NAMALWA (cell line): ENCODE measurements at places on chromosomes 16 and 17.

DNA sequence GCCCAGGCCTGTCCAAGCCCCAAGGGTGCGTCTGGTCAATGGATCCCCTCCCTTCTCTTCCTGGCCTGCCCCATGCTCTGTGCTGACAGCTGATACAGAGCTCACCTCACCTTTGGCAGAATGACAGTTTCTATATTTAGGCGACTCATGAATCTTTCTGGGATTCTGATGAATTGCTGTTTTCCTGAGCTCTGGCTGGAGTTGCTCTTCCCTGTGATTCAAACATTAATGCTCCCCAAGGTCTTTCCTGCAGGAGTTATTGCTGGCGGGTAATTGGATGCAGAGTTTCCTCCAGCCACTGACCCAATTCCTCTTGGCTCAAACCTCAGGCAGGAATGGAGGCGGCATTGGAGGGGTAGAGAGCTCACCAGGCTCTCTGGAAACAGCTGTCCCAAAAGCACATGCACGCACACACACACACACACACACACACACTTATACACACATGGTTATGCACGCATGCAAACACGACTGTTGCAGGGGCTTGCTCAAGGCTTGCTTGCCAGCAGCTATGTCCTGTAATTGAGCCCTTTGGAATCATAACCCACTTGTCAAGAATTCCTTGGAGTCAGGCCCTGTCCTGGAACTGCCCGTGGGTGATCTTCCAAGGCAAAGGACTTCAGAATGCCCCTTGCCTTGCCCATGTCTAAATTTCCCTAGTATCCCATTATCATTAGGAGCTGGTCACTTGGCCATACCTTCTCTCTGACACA, 128.8 kb downstream of the ASIC2 start:
- DNase-seq, result no peak

DNA sequence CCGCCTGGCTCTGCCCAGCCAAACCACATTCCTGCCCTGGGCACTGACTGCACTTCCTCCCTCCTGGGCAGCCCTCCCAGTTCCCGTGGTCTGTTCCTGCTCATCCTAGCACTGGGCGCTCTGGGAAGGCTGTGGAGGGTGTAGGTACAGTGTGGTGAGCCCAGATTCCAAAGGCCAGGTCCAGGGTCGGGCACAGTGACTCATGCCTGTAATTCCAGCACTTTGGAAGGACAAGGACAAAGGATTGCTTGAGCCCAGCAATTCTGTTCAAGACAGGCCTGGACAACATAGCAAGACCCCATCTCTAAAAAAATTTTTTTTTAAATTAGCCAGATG, 30.6 kb downstream of the C16orf74 start:
- DNase-seq, result no peak

DNA sequence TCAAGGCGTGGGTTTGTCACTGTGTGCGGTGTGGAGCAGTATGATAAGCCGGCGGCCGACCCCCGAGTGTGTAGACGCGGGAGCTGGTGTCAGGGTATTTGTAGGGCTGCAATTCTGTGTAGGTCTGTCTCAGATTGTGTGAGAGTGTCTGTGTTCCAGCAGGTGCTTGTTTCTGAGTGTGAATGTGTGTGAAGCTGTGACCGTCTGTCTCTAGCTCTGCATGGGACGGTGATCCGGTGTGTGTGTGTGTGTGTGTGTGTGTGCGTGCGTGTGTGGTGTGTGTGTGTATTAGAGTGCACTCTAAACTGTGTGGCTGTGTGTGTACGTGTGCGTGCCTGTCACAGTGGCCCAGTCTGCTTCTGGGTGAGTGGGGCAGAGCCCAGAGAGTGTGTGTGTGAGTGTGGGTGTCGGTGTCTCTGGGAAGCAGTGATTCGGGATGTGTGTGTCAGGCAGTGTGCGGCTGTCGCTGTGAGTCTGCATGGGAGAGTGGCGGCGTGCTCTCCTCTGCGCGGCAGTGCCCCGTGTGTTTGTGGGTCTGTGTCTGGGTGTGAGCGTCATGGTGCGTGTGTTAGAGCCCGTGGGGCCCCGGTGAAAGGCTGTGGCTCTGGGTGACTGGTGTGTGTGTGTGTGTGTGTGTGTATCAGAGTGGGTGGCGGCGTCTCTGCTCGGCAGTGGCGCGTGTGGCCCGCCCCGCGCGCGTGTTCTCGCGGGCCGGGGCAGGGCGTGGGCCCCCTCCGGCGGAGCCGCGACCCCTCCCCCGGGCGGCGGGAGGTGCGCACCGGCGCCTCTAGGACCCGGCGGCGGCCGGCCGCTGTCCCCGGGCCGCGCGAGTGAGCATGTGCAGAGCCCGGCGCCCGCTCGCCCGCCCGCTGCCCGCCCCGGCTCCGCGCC, at the start of gene WSCD1:
Gene WSCD1 (plus strand): TSS at position 841 of the 891 bp plus-strand sequence. CDS start 10,280 bp downstream, outside the sequence.
- DNase-seq, result no peak

DNA sequence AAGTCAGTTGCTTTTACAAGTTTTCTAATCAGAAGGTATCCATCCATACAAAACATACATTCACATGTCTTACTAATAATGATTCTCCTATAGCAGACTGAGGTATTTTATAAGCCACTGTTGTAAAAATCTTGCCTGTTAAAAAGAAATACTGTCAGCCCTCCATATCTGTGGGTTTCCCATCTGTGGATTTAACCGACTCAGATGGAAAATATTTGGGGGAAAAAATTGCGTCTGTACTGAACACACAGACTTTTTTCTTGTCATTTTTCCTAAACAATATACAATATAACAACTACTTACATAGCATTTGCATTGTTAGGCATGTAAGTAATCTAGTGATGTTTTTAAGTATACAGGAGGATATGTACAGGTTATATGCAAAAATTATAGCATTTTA, 90.4 kb downstream of the PARN start:
- no peak for DNase-seq

- DNase-seq, result no peak
These were observed 27.9 kb downstream of the OMG start for GRCh38 chr17:31269036-31269577.

DNA sequence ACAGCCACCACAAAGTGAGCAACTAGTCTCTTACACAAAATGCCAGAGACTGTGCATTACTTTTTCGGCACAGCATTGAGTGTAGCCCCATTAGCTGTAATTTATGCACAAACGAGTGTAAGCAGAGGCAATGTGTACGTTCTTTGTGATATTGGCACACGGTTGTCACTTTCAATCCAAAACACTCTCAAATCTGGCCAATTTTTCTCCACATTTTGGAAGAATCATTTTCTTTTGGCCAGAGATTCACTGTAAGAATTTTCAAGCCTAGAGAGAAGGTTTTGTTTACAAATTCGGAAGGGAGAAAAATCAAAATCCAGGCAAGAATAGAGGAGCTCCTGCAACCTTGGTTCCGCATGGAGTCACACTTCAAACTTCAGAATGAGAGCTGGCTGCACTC, 15.4 kb upstream of the KIF2B start:
- no peak for DNase-seq

DNA sequence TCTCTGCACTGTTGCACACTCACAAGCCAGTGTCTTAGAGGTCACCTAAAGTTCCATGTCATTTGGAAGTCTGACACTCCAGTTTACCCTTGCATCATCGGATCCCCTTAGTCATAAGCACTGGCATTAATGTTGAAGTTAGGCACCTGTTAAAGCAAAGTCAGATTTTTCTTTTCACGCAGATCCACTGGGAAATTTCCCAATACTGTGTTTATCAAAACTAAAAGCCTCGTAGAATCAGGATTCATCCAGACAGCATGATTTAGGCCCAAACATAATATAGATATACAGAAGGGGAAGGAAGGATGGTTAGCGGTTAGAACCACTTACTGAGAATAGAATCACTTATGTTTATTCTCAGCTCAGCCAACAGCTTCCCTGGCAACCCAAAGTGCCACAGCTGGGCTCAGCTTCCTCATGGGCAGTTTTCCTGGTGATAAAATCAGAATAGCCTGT, 30.1 kb upstream of the HAPSTR1 start:
- DNase-seq, result peak; percentile 84

- no peak for DNase-seq
These were observed 773 bp upstream of the NETO2 start for GRCh38 chr16:47144559-47144877.

DNA sequence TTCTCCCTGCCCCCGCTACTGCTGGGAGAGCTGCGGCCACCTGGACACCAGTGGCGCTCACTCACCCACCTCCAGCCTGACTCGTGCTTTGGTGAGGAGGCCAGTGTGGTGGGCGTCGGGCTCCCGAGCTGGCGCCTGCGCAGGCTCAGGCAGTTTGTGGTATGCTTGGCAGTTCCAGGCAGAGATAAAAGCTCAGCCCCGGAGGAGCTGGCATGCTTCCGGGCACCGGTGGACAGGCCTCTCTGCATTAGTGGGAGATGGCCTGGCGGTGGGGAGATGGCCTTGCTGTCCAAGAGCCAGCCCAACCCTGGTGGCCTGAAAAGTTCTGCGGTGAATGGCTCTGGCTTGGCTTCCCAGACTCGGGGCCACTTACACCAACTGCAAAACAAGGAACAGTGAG, 4.1 kb downstream of the ADGRG1 start:
- no peak for DNase-seq

GRCh38 chr17:50209472-50210239, 8.2 kb upstream of the COL1A1 start:
- no peak for DNase-seq

- no peak for DNase-seq
These were observed 84.1 kb downstream of the MYH11 start for GRCh38 chr16:15772579-15773293.

GRCh38 chr17:17107891-17108431, 65.7 kb downstream of the MPRIP start:
- no peak for DNase-seq

DNA sequence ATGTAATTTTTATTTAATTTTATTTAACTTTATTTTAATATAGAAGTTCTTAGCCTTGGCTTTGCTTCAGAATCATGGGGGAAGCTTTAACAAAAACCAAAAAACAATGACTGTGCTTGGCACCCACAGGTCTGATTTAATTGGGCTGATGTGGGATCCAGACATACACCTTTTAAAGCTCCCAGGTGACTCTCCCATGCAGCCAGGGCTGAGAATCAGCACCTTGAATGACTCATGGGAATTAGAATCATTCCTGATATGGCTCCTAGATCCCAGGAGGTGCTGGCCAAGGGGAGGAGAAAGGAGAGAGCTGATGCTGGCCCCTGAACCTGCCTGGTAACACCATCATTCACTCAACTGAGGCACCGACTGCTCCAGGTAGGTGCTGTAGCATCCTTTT, 240.7 kb downstream of the PARN start:
- no peak for DNase-seq

DNA sequence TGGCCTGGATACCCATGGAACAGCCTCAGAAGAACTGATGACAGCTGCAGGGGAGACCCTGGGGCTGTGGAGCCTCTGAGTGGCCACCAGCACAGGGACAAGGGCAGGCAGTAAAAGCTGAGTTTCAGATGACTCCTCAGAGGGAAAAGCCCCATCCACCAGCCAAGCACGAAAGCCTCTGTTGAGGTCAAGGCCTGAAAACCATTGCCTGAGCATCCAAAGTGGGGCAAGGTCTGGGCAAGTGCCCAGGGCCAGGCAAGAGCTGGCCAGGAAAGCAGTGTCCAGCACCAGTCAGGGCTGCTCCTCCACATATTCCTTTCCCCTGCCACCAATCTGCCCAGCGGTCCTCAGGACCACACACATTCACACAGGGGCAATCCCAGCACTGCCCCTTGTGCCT, 16.4 kb downstream of the ATP6V0D1 start:
- DNase-seq, result no peak

- no peak for DNase-seq
These were observed 11.0 kb downstream of the FTO start for GRCh38 chr16:53715023-53715384.

GRCh38 chr16:69240331-69240730, 53.4 kb downstream of the SNTB2 start:
- no peak for DNase-seq

DNA sequence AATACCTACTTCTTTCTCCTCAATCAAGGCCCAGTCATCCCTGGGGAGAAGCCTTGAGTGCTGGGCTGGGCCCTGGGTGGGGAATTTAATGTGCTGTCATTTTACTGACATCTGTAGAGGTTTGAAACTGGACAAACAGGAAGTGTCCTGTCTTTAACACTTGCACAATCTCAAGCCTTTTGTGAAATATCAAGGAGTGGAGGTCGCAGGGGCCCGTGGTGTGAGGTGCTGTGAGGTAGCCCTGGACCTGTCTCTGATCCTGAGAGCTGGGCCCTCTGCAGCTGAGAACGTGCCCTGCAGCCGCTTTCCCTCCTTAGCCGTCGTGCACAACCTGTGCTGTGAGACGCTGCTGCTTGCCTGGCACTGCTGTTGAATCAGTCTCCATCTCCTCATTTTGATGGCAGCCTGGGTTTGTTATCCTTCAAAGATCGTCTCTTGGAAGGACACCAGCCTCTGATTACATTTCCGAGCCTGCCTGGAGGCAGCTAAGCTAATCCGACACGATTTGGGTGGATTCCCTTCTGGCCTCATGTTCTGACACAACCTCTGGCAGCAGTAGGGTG, 29.9 kb downstream of the SMARCE1 start:
- DNase-seq, result no peak

GRCh38 chr16:65855171-65856145, 511.0 kb upstream of the CDH5 start:
- DNase-seq, result no peak

DNA sequence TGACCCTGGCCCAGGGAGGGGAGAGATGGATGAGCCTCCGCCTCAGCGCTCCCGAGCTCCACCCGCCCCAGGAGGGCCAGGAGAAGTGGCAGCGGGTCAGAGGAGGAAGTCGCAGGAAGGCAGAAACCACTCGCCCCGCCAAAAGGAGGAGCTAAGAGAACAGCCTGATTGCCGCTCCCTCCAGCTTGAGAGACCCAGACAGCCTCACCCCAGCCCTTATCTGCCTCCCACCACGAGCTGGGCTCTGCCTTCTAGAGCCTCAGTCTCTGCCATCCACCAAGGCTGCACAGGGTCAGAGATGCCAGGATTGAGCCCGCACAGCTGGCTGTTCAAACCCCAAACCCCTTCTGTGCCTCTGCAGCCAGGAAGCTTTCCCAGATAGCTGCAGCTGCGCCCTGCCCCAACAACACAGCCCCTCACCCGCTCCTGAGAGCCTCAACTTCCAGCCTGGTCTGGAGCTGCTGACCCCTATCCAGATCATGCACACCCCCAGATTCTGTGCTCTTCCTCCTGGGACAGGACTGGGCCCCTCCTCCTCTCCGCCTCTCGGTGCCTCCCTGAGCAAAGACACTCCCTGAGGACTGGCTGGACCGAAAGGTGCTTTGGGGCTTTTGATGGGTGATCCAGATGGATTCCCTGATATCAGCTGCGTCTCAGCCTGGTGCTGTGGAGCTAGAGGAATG, 1.0 kb upstream of the ATP2A3 start:
- peak; percentile 80 for DNase-seq

DNA sequence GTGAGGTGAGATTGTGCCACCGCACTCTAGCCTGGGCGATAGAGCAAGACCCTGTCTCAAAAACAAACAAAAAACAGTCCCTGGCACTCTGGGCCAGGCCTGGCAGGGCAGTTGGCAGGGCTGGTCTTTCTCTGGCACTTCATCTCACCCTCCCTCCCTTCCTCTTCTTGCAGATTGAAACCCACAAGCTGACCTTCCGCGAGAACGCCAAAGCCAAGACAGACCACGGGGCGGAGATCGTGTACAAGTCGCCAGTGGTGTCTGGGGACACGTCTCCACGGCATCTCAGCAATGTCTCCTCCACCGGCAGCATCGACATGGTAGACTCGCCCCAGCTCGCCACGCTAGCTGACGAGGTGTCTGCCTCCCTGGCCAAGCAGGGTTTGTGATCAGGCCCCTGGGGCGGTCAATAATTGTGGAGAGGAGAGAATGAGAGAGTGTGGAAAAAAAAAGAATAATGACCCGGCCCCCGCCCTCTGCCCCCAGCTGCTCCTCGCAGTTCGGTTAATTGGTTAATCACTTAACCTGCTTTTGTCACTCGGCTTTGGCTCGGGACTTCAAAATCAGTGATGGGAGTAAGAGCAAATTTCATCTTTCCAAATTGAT, 24.8 kb downstream of the STH start:
- DNase-seq, result no peak
